ENCODE measurements at places on chromosomes 7 and 10. TPM values are rescaled to one million over a fixed set of nuclear protein-coding genes. Genes with fewer than 3 reads are reported as not detected.

Gene MACROH2A2
- polyA plus RNA-seq = not detected

- DNase-seq = no peak
Measured at GRCh38 chr7:139721417-139721816, 56.4 kb downstream of the HIPK2 start.

GRCh38 chr7:122887198-122887597, 938 bp upstream of the CADPS2 start:
- no peak for DNase-seq

DNA sequence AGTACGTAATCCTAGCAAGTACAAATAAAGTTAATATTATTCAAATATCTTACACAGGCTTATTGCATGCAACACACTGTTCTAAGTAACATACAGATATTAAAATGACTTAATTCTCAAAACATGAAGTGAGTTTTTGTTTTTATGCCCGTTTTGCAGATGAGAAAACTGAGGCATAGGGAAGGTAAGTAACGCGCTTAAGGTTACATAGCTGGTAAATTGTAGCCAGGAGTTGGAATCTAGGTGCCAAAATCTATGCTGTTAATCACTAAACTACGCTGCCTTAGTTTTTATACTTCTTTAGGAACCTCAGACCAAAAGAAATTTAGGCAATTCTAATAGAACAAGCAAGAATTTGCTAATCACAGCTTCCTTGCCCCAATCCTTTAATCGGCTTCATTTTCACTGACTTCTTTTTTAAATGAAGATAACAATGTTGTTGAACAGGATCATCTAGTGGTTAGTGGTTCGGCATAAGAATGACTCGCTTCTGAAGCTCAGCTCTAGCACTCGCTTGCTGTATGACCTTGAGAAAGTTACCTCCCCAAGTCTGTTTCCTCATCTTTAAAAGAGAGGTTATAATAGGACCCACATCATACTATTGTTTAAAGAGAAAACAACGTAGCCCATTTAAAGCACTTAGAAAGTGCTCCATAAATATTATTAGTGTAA, 1.0 kb upstream of the LRRTM3 start:
- no peak for DNase-seq

- no peak for DNase-seq
Measured at GRCh38 chr7:103124429-103124979, 24.4 kb downstream of the NAPEPLD start.
